Smooth muscle cell of trachea (primary cell): ENCODE measurements at places on chromosomes 3 and 15. TPM values are rescaled to one million over a fixed set of nuclear protein-coding genes. Genes with fewer than 3 reads are reported as not detected.

OXTR gene
- 0.15 and 1.2 TPM in 2 replicates for total RNA-seq

SLC28A2 gene
- total RNA-seq, result not detected in 2 replicates

CLN6 gene
- total RNA-seq, result 6.6 and 10.5 TPM in 2 replicates

NOX5 gene
- 0.58 and 0.83 TPM in 2 replicates for total RNA-seq

ADGRG7 gene
- not detected in 2 replicates for total RNA-seq

GOLGA6B gene
- not detected in 2 replicates for total RNA-seq

ADAMTSL3 gene
- 0.17 and 1.2 TPM in 2 replicates for total RNA-seq

ESYT3 gene
- 0.17 TPM in 1 of 2 replicates, not detected in the other for total RNA-seq

KLHL40 gene
- total RNA-seq, result not detected in 2 replicates
